ENCODE measurements at places on chromosomes 1 and 21.

- no peak for DNase-seq
Observed at GRCh38 chr1:224486801-224487583, 52.4 kb upstream of the WDR26 start.

DNA sequence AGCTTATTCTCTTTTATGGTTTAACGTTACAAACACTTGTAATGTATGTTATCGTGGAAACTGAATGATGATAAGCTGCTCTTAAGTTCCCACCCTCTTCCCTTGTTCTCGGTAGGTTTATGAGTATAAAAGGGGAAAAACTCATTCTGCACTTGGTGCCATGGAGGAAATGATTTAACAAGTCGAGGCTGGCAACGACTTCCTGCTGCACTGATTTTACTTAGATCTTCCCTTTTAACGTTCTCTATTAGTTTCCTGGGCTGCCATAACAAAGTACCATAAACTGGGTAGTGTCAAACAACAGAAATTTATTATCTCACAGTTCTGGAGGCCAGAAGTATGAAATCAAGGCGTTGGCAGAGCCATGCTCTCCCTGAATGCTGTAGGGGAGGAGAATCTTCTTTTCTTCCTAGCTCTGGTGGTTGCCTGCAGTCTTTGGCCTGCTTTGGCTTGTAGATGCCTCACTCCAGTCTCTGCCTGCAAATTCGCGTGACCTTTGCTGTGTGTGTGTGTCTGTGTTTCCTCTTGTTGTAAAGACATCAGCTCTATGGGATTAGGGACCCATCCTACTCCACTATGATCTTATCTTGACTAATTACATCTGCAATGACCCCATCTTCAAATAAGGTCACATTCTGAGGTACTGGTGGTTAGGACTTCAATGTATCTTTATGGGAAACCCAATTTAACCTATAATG lies 26.3 kb downstream of the HUNK start:
- no peak for DNase-seq

DNA sequence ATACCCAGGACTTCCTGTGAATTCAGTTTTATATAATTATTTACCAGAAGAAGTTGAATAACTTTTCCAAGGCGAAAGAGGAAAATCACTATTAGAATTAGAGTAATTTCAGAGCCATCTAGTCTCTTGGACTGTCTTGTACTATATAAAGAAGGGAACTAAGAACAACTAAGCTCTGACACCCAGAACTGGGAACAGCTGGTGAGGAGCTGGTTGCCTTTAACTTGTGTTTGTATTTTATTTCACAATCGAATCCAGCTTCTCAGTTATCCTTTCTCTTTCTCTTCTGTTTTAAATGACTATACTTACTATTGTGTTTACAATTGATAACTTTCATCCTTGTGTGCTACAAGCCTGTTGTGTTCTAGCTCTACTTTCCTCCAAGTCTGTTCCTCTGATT lies 8.4 kb downstream of the SNX27 start:
- DNase-seq = no peak

DNA sequence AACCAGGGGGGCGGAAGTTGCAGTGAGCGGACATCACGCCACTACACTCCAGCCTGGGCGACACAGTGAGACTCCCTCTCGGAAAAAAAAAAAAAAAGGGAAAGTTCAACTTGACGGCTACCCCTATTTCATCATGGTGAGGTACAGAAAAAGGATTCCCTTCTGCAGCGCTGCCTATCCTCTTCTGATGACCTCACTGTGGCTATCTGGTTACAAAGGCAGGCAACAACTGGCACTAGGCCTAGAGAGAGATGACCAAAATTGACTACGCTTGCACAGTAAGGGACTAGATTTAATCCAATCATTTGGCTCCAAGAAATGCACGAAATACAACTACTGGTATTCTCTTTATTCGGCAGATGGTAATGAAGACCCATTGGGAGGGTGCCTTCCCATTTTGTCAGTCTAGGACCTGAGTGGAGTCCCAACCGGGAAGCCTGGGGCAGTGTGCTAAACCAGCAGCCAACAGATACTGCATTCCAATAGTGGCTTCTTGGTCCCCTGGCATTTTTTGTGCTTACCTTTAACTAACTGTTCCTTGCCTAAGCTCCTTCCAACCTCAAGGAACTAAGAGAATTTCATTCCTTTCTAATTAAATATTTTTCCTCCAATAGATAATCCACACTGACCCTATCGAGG lies 36.6 kb downstream of the ITPKB start:
- no peak for DNase-seq

GRCh38 chr1:97630281-97630680 lies 290.6 kb downstream of the DPYD start:
- DNase-seq = no peak

DNA sequence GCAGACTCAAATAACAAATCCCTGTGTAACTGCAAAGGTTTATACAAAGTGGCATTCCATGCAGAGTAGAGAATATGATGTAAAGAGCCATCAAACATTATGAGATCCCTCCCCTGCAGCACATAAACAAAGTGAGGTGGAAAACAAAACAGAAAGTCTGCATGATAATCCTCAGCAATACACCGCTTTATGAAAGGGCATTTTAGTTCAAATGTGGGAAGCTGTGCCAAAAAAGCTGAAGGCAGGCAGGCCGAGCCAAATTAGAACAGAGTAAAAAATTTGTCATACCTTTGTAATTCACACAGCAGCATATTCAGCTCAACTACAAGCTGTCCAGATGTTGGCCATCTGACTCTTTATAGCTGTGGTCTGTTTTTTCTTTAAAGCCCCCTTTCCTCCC lies 113.5 kb downstream of the LHX9 start:
- no peak for DNase-seq

GRCh38 chr1:243559575-243560162 lies 290.4 kb downstream of the AKT3 start:
- DNase-seq = no peak

Measured in stimulated activated CD4-positive, alpha-beta T cell treated with anti-CD3 and anti-CD28 coated beads, Interleukin-1b, Interleukin-23, amount 100 ng/mL, for 4 hours (primary cell).